Right atrium auricular region (tissue), 2 donors: ENCODE measurements at places on chromosomes 6 and 20.

DNA sequence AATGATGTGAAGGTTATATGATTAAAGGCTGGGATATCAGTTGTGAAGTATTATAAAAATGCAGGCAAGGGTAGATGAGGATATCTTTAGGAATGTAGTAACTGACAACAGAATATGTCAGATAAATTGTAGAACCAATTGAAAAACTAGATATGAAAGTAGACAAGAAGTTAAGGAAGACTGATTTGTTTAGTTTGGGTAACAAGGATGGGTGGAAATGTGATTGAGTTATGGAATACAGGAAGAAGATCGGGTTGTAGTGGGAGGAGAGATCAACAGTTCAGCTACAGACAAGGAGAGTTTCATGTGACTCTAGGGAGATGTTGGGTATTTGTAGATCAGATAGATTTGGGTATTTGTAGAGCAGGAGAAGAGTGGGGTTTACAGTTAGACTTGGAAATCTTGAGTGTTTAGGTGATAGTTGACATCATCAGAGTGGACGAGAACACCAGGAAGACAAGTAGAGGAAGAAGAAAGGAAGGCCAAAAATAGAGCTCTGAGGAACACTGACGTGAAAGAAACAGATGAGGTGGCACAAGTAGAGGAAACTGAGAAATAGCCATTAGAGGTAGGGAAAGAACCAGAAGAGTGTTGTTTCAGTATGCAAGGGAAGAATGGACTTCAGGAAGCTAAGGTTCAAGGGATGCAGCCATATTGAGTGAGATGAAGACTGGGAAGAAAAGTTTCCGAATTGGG lies 12.1 kb upstream of the TSPYL1 start:
- no peaks in the 10 kb centered on the region for H3K36me3 ChIP-seq
- H3K27me3 ChIP-seq, result no peaks in the 10 kb centered on the region
- DNase-seq, result no peak

DNA sequence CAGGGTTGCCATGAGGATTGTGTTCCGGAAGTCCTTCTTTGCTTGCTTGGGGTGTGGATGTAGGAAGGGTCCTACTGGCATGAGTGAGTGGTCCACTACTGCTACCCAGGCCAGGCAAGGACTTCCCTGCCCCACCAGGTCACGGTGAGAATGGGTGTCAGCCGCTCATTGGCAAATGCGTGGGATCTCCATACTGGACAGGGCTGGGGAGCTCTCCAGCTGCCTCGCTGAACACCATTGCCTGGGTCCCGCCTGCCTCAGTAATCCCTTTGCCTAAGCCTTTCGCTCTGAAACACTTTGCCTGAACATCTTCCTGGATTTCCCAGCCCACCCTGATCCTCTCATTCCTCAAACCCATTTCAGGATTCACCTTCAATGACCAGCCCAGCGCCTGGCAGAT lies 59.5 kb downstream of the CTCFL start:
- H3K27me3 ChIP-seq, result no peaks in the 10 kb centered on the region
- no peak overlapping the region for H3K4me3 ChIP-seq
- H3K27ac ChIP-seq, result no peak overlapping the region
- no peak for DNase-seq

- no peak overlapping the region for H3K4me3 ChIP-seq
- H3K36me3 ChIP-seq, result no peaks in the 10 kb centered on the region
- H3K27ac ChIP-seq, result no peak overlapping the region
These were observed 211.3 kb downstream of the CBLN4 start for GRCh38 chr20:55793986-55794385.

GRCh38 chr6:1821513-1822183 lies 211.9 kb downstream of the FOXC1 start:
- H3K27me3 ChIP-seq, result no peaks in the 10 kb centered on the region
- no peaks in the 10 kb centered on the region for H3K36me3 ChIP-seq
- no peak for DNase-seq

DNA sequence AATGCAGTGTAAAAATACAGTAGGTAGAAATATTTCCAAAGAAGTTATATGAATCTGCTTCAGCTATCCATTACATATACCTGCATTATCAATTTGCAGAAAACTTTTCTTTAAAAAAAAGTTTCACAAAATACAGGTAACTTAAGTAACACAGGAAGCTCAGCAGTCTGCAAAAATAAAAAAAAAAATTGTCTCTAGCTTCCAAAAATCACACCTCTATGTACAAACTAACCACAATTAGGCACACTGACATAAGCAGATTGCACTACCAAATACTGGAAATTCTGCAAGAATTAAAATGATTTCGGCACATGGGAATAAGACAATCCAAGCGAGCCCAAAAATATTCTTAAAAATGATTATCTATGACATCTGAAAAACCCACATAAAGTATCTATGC lies 41.2 kb downstream of the ME1 start:
- H3K27me3 ChIP-seq, result no peaks in the 10 kb centered on the region
- peaks cover 3% of the 10 kb centered on the region for H3K36me3 ChIP-seq
- no peak for DNase-seq
- no peak overlapping the region for H3K27ac ChIP-seq
- H3K4me3 ChIP-seq, result no peak overlapping the region

DNA sequence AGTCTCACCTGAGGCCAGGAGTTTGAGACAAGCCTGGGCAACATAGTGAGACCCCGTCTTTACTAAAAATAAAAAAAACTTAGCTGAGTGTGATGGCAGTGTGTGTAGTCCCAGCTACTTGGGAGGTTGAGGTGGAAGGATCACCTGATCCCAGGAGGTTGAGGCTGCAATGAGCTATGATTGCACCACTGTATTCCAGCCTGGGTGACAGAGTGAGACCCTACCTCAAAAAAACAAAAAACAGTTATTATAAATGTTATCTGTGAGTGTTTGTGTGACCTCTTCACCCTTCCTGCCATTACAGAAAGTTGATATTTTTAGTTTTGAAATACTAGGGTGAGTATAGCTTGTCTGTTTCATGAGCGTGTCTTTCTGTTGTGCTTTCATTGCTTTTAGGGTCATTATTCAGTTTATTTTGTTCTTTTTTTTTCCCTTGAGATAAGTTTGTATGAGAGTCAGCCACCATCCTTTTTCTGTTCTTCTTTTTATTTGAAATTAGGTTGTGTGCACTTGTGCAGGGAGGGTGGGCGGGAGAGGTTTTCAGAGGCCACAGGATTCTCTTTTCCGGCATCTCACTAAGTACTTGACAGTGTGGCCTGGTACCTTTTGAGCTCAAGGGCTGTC lies 26.2 kb downstream of the CDYL start:
- H3K36me3 ChIP-seq, result no peaks in the 10 kb centered on the region
- no peak overlapping the region for H3K4me3 ChIP-seq
- DNase-seq, result no peak
- peaks cover 38% of the 10 kb centered on the region for H3K4me1 ChIP-seq
- no peaks in the 10 kb centered on the region for H3K27me3 ChIP-seq
- H3K27ac ChIP-seq, result no peak overlapping the region
